Activated T-cell treated with anti-CD3 and anti-CD28 coated beads, Interleukin-2, amount 50 U/mL, for 1 hour (primary cell): ENCODE measurements at places on chromosomes 6 and 20.

- no peak for DNase-seq
Measured at GRCh38 chr6:83853178-83854000, at the start of gene RIPPLY2. Gene RIPPLY2, plus strand, starts transcription at chr6:83853360. Its CDS starts 57 bp downstream, at chr6:83853417.

GRCh38 chr20:52814371-52814770 is 157.8 kb upstream of the TSHZ2 start:
- no peak for DNase-seq

DNA sequence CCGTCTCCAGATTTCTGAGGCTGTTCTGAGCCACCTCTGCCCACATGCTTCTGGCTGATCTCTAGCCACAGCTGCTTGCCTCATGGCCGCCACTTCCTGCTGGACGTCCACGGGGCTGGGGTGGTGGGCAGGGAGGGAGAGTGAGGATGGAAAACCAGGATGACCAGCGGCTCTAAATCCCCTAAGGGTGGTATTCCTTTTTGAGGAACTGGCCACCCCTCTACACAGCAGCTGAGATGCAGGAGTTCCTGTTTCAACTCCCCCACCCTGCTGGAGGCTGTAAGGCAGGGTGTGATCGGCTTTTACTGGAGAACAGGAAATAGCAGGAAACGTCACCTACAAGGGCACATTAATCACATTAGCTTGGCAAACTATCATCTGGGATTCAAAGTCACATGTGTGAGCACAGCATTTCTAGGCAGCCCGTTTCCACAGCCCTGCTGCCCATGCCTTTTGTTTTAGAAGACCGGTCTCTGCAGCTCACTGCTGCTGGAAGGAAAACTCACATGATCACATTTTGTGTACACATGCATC is 181.6 kb upstream of the ECI2 start:
- no peak for DNase-seq

- DNase-seq, result no peak
Measured at GRCh38 chr6:40918040-40918651, 120.9 kb downstream of the UNC5CL start.
